NT2/D1 (cell line): ENCODE measurements at places on chromosomes 1 and 21.

GRCh38 chr1:212293579-212293978 is 8.4 kb downstream of the PPP2R5A start:
- no peak for DNase-seq

- DNase-seq = no peak
Measured at GRCh38 chr1:17400725-17401341, 28.8 kb downstream of the PADI6 start.

GRCh38 chr1:243230914-243231313 is 24.2 kb downstream of the CEP170 start:
- DNase-seq = no peak

DNA sequence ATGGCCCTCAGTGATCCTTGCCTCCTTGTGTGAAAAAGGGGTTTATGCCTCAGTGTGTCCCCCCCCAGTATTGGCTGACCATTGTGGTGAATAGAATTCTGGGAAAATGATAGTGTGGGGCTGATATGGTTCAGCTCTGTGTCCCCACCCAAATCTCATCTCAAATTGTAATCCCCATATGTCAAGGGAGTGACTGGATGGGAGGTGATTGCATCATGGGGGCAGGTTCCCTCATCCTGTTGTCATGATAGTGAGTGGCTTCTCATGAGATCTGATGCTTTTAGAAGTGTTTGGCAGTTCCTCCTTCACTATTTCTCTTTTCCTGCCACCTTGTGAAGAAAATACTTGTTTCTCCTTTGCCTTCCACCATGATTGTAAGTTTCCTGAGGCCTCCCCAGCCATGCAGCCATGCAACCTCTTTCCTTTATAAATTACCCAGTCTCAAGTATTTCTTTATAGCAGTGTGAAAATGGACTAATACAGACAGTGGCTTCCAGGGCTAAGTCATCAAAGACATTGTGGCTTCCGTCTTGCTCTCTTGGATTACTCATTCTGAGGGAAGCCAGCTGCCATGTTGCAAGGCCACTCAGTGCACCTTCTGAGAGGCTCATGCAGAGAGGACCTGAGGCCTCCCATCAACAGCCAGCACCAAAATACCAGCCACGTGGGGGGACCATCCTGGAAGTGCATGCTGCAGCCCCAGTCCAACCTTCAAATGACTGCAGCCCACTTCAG is 40.6 kb upstream of the SOD1 start:
- DNase-seq = no peak

- no peak for DNase-seq
Measured at GRCh38 chr1:61287734-61288133, 205.4 kb downstream of the NFIA start.

GRCh38 chr1:22880174-22880601 is 92.5 kb downstream of the LACTBL1 start:
- DNase-seq = no peak

GRCh38 chr1:234527346-234527745 is 48.4 kb upstream of the TARBP1 start:
- DNase-seq = no peak

GRCh38 chr21:36512971-36513370 is 33.0 kb upstream of the CLDN14 start:
- DNase-seq = no peak

DNA sequence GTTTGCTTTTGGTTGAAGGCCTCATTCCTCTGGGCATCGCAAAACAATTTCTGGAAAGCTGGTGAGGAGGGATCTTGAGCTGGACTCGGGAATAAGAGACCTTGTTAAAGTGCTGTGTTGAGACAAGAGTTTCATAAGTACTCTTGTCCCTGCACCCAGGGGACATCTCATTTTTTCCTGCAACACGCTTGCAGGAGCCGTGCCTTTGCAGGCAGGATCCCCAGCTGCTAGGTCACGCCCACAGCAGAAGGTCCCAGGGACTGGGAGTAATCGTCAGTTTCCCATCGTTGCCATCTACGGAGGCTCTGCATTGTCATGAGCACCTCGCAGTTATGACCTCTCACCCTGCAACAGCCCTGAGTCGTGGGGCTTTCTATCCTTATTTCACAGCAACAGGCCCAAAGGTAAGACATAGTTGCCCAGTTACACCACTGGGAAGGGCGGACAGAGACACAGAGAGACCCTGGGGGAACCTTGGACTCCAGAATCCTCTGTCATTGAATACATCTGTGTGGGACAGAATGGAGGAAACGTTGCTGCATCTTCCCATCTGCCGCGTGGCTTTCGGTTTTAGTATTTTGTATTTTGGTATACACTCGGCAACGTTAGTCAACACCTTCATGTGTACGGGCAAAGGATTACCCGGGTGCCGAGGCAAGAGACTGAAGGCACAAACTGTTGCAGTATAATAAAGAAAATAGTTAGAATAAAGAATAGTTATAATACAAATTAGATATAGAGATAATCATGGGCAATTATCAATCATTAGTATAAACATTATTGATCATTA is 60.4 kb upstream of the DMRTB1 start:
- no peak for DNase-seq

DNA sequence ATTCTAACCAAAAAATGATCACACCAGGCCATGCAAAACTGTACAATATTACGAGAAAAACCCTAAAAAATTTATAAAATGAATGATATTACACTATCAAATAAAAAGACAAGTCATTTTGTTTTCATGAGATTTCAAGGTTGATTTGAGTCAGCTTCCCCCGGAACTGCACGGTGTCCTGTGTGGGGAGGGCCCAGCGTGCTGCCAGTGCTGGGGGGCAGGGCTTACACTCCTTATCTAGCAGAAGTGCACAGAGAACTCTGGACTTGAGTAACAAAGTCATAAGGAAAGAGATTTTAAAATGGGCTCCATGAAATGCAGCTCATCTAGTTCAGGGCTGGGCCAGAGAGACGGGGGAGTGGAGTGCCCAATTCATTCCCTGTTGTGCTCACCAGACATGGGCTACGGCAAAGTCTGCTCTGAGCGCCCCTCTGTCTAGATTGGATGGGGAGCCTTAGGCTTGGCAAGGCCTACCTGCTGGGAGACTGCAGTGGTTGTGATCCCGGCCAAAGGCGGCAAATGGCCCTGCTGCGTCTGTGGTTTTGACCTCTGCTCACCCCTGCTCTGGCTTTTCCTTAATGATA is 50.1 kb downstream of the COQ8A start:
- DNase-seq = no peak

DNA sequence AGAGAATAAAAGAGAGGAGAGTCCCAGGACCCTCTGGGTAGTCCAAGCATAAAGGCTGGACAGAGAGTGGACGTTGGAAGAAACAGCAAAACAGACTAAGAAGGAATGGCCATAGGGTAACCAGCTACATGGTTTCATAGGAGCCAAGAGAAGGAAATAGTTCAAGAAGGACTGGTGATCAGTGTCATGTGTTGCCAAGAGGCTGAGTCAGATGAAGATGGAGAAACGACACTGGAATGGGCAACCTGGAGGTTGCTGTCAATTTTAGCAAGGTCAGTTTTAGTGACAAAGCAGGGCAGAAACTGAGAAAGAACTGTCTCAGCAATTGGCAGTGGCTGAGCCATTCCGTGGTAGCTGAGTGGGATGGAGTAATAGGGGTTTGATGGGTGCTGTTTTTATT is 41.4 kb downstream of the HMGB4 start:
- DNase-seq = no peak

DNA sequence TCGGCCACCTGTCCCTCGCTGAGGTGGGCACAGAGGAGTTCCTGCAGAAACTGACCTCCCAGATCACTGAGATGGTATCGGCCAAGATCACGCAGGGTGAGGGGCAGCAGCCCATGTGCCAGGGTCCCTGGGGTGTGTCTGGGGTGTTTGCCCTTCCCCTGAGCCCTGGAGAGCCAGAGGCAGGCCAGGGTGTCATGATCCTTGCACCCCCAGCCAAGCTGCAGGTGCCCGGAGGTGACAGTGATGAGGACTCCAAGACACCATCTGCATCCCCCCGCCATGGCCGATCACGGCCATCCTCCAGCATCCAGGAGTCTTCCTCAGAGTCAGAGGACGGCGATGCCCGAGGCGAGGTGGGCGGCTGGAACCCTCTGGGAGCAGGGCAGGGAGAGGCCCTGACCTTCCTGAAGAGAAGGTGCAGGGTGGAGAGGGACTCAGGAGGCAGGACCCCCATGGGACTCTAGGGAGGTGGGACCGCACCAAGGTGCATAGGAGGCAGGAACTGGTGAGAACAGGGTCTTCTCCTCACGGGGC is 69.5 kb downstream of the TRIM11 start:
- DNase-seq = no peak

- no peak for DNase-seq
Measured at GRCh38 chr1:63264161-63264560, 58.2 kb upstream of the FOXD3 start.

- DNase-seq = no peak
Measured at GRCh38 chr1:199858171-199858570, 169.3 kb upstream of the NR5A2 start.

GRCh38 chr1:8816831-8817411 is 519 bp downstream of the RERE start:
- no peak for DNase-seq

DNA sequence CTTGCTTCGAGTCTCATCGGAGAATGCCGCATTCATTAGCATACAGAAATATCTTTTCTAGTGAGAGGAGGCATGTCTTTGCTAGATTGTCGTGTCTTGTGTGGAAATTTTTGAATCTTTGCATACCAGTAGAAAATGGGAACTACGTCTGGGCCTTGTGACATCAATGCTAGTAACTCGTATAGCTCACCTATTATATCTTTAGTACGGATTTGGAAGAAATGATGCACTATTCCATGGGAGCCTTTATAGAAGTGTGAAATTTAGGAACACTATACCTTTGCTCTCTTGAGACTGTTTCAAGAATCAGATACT is 835 bp downstream of the UHMK1 start:
- DNase-seq = no peak

- DNase-seq = no peak
Measured at GRCh38 chr1:112457241-112457640, 51.5 kb upstream of the WNT2B start.

GRCh38 chr1:212301580-212301979 is 16.4 kb downstream of the PPP2R5A start:
- no peak for DNase-seq

DNA sequence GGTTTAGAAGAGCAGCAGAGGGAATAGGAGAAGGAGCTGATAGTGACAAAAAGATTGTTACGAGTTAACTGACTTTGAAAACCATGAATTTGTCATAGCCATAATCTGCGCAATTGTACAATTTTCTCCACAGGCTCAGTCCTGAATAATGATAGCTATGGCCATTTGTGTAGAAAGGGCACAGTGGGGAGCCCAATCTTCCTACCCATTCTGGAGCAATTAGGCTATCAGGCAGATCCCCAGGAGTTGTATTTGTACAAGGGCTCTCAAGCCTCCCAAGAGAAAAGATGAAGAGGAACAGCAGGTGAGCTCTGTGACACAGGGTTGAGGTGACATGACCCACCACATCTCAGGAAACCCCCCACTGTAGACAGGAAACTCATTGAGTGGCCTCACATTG is 42.1 kb upstream of the SAMD13 start:
- DNase-seq = no peak

DNA sequence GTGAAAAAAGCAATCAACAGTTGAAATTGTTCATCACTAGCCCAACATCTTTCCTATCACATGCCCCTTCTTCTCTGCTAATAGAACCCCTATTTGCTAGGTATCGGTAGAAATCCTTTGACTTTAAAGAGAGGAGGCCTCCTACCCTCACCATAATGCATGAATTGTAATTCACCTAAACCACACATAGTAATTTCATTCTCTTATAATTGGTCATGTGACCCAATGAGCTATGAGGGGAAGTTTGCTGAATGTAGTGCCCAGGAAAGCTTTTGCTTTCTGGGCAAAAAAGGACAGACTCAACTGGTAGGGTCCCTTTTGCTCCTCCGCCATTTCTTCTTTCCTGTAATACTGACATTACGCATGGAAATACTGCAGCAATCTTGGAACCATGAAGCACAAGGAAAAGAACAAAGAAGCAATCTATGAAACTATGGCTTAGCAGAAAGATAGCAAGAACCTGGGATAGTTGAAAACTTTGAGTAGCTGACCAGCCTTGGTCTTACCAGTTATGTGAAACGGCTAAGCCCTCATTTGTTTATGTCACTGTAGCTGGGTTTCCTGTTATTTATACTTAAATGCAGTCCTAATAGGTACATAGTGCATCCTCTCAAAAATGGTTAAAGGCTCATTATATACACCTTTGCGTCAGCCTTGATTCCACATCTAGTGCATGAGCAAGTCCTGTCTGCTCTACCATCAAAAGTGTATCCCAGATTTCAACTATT is 10.2 kb upstream of the CHI3L2 start:
- no peak for DNase-seq

DNA sequence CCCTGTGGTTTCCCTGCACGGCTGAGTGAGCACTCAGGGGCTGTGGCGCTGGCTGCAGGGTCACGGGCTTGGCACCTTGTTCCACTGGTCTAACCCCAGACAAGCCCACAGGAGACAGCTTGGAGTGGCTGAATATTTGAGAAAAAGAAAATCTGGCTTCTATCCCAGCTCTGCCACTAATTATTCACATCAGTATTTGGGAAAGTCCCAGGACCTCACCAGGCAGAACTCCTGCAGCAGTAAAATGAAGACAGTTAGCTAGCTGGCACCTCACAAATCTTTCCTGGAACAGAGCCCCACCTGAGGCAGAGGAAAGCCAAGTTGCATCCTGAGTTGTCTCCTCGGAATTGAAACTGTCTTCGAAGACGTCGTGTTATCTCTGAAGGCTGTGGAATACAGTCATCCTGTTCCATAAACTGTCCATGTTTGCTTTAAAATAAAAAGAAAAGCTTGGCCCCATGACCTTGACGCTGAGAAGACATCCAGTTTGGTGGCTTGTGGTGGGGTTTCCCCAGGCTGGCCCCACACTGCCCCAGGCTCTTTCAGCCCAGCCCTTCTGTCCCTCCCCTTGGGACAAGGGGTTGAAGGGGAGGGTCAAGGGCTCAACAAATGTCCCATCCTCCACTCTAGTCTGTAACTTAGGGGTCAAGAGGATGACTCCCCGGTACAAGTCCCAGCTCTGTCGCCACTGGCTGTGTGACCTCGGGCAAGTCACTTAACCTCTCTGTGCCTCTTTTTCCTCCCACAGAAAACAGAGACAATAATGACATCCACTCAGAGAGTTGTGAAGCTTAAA is 93.8 kb upstream of the TMPRSS2 start:
- DNase-seq = no peak

- DNase-seq = no peak
Measured at GRCh38 chr1:155645034-155645598, 35.1 kb downstream of the MSTO1 start.

- DNase-seq = no peak
Measured at GRCh38 chr21:35424122-35424521, 375.0 kb upstream of the RUNX1 start.

GRCh38 chr1:179779645-179780272 is 36.7 kb downstream of the FAM163A start:
- no peak for DNase-seq

DNA sequence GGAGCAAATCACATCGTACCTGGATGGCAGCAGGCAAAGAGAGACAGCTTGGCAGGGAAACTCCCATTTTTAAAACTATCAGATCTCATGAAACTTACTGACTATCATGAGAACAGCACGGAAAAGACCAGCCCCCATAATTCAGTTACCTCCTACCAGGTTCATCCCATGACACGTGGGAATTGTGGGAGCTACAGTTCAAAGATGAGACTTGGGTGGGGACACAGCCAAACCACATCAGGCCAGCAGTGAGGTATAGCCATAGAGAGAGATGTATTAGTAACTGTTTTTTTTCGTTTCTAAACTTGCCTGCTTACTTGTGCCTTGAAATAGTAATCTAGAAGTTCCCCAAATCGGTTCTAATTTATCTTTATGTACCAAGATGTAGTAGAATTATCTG is 48.9 kb downstream of the AK4 start:
- DNase-seq = no peak

GRCh38 chr1:8938232-8938999 is 7.3 kb upstream of the CA6 start:
- no peak for DNase-seq
